Glutamatergic neuron (in vitro differentiated cells): ENCODE measurements at places on chromosomes 2 and 18.

DNA sequence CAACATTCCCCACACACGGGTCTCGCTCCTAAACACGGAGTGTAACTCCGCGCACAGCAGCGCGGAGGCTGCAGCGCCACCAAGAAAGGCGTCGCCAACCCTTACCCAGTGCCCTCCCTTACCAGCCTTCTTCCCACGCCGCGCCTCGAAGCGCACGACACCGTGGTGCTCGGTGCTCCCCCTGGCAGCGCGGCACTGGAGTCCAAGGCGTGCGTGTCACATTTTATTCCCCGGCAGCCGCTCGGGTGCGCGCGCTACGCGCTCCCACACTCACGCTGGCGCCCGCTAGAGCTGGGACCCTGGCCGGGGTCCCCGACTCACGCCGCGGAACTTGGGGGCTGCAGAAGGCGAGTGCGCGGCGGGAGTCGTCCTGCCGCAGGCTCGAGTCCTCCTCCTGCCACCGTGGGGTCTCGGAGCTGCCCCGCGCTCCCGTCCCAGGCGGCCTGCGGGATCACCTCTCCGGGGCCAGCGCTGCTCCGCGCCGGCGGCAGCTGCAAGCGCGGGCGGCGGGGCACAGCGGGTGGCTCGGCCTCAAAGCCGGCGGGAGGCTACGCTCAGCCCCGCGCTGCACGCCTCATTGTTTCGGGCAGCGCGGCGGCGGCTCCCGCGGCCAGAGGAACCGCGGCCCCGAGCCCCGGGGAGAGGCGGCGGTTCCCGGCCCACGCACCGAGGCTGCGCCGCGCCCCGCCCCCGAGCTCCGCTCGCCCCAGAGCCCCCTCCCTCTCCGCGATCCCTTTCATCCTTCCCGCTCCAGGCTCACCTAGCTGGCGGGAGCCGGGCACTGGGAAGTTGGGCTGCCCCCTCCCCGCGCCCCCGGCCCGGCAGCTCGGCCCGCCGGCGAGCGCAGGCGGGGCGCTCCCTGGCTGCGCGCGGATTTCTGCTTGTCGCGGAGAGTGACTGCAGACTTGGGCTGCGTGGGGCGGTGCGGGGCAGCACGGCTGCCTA is at the start of gene ST6GAL2:
ST6GAL2 (minus strand) TSS at position 197 of the 945 bp plus-strand sequence. CDS start 42,190 bp downstream, outside the sequence.
- peak; percentile 70 for DNase-seq

- DNase-seq: no peak
Observed at GRCh38 chr18:7141287-7141686, 23.7 kb upstream of the LAMA1 start.

DNA sequence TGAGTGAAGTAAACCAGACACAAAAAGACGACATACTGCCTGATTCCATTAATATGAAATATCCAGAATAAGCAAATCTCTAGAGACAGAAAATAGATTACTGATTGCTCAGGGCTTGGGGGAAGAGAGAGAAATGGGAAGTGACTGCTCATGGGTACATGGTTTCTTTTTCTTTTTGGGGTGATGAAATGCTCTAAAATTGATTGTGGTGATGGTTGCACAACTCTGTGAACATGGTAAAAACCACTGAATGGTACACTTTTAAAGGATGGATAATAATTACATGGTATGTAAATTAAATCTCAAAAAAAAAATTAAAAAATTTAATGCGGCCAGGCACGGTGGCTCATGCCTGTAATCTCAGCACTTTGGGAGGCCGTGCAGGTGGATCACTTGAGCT is 39.3 kb downstream of the RPL31 start:
- DNase-seq: no peak

GRCh38 chr2:73984922-73985307 is 205 bp downstream of the TET3 start:
- peak; percentile 72 for DNase-seq

DNA sequence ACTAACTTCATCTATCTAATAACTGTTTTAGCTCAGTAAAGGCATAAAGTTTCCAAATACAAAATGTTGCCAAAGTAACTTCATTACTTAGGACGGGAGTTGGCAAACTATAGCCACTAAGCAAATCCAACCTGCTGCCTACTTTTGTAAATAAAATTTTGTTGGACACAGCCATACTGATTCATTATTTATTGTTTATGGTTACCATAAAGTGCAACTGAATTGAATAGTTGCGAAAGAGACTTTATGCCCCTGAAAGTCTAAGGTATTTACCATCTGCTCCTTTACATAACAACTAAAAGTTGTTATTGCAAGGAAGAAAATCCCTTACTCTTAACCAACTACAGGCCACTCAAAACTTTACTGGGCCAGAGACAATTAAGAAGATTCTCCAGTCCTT is 256.7 kb upstream of the RBBP8 start:
- DNase-seq: no peak

GRCh38 chr2:39685126-39685525 is 19.4 kb downstream of the TMEM178A start:
- no peak for DNase-seq

- DNase-seq: no peak
Observed at GRCh38 chr2:237411683-237412423, 2.1 kb downstream of the COL6A3 start.
